ENCODE measurements at places on chromosomes 12 and 14.

DNA sequence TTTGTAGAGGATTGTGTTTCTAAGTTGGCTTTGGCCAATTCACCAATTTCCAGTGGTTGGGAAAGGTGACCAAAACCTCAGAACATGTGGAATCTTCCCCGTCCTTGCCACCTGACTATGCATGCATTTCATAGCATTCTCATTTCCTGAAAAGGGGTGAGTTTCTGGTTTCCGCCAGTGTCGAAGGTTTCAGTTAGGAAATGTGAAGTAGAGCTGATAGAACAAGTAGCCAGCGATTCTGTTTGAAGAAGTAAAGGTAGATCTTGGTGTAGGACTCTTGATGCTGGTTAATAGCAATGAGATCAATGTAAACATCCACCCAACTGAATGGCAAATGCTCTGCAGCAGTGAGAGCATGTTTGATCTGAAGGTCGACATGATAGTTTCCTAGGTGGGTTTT is 15.9 kb downstream of the SMOC1 start:
- DNase-seq, result no peak

DNA sequence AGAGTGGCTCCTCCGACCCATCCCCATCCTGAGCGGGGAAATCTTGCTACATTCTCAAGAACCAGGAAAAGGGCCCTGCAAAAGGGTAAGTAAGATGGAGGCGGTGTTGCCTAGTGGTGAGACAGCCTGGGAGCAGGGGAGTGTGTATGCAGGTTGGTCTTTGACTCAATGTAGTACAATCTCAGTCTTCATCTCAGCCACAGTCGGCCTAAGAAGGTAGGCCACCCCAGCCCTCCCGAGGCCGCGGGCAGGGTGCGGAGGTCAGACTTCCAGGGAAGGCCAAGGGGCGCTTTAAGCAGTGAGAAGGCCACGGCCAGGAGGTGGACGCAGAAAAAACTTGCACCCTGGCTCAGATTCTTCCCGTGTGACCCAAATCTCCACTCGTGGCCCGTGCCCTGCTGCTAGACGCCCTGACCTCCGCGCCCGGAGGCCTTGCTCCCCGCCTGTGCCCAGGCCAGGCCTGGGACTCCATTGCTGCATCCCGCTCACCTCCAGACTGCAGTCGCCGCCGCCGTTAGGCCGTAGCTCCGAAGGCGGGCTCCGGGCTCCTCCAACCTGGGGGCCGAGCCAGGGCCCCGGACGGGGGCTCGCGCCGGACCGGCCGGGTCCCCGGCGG is 435 bp downstream of the FOXM1 start:
- DNase-seq, result peak; percentile 49

- no peak for DNase-seq
These were observed 821.0 kb downstream of the TMEM121 start for GRCh38 chr14:106347291-106347778.

- DNase-seq, result no peak
These were observed 226.1 kb downstream of the CHST11 start for GRCh38 chr12:104682790-104683279.

- no peak for DNase-seq
These were observed 17.2 kb downstream of the FBRSL1 start for GRCh38 chr12:132507161-132507538.

DNA sequence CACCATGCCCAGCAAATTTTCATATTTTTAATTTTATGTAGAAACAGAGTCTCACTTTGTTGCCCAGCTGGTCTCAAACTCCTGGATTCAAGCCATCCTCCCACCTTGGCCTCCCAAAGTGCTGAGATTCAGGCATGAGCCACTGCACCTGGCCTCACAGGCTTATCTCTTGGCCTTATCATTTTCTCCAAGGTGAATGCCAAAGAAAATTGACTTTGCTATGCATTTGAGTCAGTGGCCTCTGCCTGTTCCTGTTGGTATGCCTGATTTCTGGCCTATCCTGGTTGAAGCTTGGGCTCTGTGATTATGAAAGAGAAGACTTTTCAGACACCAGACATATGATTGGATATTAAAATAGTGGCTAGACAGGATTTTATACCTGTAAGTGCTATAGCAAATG is 34.2 kb downstream of the MANSC1 start:
- DNase-seq, result no peak

DNA sequence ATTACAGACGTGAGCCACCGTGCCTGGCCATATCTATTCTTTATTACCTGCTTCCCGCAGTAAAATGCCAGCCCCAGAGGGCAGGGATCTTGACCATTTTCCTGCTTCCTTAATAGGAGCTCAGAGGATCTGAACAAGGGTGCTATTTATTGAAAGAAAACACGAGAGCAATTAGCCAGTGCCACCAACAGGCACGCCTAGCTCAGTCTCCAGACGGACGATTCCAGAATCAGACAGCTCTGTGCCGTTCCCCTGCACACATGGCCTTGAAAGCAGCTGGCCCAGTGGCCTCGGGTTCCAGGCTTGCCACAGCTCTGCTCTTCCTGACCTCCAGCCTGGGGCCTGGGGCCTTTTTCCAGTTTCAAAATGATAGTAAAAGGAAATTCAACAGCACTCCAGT is 135.2 kb upstream of the RFLNA start:
- no peak for DNase-seq

- DNase-seq, result no peak
These were observed 206.9 kb downstream of the TMEM132D start for GRCh38 chr12:129696926-129697325.

DNA sequence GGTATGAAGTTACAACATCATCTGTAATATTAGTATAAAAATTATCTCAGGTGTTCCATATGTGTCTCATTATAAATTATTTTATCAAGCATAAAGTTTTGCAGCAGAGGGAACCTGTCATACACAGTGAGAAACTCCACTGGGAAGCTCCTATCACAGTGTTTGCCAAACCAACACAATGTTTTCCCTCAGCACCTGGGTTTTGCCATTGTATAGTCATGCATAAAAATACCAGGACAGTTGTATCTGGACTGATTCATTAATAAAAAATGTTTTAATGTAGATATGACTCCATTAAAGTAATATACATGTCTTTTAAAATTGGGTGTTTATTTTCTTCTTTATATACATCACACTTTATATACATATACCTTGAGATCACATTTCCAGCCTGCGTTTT is 56.6 kb downstream of the METTL25 start:
- DNase-seq, result no peak

- DNase-seq, result no peak
These were observed 52.2 kb upstream of the PLBD1 start for GRCh38 chr12:14619741-14620501.

- no peak for DNase-seq
These were observed 7.4 kb downstream of the WNT1 start for GRCh38 chr12:48985475-48985897.

- DNase-seq, result no peak
These were observed 17.3 kb upstream of the TIGAR start for GRCh38 chr12:4303750-4304149.

DNA sequence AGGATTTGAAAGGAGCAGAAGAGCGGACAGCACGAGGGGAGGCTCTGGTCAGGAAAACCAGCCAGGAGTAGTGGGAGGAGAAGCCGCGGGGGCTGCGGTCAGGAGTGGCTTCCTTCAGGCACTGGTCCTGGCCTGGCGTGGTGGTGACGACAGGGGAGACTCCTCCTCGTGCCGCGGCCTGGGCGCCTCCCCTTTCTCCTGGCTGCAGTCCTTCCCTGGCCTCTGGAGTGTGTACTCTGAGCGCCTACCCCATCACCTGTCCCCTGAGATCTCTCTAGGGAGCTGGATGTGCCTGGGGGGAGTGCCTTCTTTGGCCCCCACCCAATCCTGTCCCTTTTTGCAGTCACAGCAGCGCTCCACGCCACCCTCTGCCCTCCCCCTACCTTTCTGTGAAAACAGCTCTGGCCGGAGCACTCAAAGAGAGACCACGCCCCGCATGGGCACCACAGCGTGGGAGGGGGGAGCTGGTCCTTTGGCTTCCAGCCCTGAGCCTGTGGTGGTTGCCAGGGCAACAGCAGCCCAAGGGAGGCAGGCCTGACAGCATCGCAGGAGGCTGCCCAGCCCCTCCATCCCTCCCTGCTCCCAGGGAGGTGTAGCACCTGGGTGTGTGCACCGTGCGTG is 125.9 kb downstream of the CALM1 start:
- peak; percentile 96 for DNase-seq

GRCh38 chr12:70796989-70797388 is 123.5 kb downstream of the PTPRR start:
- no peak for DNase-seq

- peak; percentile 18 for DNase-seq
These were observed 12.3 kb upstream of the PARP11 start for GRCh38 chr12:3885277-3886094.

- no peak for DNase-seq
These were observed 89.3 kb downstream of the OSBPL8 start for GRCh38 chr12:76470028-76470939.

- peak; percentile 20 for DNase-seq
These were observed 33.8 kb downstream of the FBRSL1 start for GRCh38 chr12:132523576-132524331.

- peak; percentile 79 for DNase-seq
These were observed 2.1 kb downstream of the PLXNC1 start for GRCh38 chr12:94150240-94151121.

GRCh38 chr12:59113831-59114615 is 193.7 kb upstream of the LRIG3 start:
- peak; percentile 66 for DNase-seq

GRCh38 chr12:53217051-53217930 is 10.2 kb upstream of the ITGB7 start:
- DNase-seq, result no peak

DNA sequence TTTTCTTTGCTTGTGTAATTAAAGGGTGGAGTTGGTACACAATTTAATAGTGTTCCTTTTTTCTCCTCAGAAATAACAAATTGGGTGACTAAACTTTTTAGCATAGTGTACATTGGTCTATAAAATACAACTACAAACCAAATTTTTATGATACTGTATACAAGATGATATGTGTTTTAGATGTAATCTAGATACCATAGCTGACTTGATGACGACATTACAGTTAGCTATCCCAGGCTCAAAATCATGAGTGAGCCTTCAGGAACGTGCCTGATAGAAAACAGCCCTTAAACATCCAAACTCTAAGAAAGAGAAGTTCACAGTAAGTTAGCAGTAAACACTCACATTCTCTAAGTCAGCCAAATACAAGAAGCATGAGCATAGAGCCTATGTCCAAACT is 99.0 kb upstream of the SSTR1 start:
- DNase-seq, result no peak

DNA sequence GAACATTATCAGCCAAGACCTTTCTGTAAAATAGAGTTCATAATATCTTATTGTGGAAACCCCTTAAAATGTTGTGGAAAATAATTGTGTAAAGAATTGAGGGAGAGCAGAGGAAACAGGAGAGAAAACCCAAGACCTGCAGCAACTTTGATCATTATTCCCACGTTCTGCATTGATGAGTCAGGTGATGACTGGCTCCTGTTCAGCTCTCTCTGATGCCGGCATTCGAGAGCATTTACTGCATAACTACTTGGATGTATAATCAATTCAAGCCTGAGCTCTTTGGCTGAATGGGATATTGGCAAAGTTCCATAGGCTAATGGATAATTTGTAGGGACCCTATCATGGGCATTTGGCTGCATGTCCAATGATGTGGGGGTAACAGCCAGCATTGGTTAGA is 176.3 kb upstream of the ARID2 start:
- DNase-seq, result peak; percentile 97

- no peak for DNase-seq
These were observed 59.5 kb upstream of the BBS10 start for GRCh38 chr12:76407710-76408109.

DNA sequence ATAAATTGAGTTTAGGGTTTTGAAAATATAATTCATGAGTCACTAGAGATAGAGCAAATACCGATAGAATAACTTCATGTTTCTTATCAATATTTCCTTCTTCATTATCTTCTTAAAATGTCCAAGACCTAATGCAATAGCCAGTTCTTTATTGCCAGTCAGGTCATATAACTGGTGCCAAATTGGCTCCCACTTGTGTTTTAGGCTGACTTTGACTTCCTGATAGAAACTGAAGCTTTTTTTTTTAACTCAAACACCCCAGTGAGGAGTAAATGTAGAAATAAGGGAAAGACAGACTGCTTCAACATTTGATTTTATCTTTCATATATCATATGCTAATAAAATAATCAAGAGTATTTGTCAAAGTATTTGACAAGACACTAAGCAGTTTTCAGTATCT is 80.7 kb downstream of the ARMH4 start:
- DNase-seq, result no peak

- no peak for DNase-seq
These were observed 157.0 kb downstream of the FLRT2 start for GRCh38 chr14:85686908-85687307.

- no peak for DNase-seq
These were observed 63.5 kb downstream of the SLC38A1 start for GRCh38 chr12:46205294-46205693.

DNA sequence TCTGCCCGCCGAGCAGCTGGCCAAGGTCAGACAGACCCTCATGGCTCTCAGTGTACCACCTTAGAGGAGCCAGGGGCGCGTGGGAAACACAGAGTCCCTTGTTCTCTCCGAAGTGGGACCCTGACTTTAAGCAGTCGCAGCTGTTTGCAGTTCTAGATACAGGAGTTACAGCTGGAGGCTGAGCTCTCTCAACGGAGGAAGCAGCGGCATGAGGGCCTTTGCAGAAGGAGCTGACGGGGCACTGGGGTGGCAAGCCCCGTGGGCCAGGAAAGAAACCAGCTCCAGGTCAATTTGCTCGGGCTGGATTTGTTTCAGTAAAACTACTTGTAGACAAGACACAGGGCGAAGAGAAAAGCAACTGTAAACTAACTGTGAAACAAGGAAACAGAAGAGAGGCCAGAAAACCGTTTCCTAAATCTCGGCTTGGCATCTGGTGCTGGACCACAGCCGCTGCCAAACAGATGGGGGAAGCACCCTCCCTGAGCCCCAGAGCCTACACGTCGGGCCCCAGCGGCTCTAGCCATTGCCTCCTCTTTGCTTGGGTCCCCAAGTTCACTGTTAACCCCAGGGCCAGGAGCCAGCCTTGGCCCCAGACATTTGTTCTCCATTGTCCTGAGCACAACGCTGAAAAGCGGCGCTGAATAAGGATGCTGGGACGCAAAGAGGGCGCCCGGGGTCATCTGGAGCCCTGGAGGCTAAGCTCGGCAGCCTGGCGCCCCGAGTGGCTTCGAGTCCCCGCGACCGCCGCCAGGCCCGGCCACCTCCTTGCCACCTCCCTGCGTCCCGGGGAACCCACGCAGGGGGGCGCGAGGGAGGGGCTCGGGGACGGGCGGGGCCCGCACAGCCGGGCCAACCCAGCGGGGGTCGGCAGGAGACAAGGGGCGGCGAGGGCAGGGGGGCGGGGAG is 914 bp upstream of the PACS2 start:
- DNase-seq, result peak; percentile 17

GRCh38 chr12:109773384-109774011 is 59.7 kb downstream of the TRPV4 start:
- no peak for DNase-seq

- DNase-seq, result no peak
These were observed 191.5 kb downstream of the PAX9 start for GRCh38 chr14:36852981-36853691.

DNA sequence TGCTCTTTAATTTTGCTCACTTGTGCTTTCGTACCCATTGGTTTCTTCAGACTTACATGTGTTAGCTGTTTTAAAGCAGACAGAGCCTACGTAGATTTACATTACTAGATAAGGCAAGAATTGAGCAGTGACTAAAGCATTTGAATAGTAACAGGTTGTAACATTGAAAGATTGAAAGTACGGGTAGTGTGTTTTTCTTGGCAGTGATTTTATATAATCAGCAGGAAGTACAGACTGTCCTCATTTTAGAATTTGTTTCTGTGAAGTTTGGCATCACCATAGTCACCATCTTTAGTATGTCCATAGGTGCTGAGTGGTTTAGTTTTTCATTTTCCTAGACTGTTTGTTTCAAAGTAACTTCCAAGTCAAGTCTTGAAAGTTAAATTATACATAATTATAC is 14.0 kb downstream of the RTRAF start:
- DNase-seq, result no peak

Measured in NCI-H1092 treated with DMSO at 0.1 percent for 48 hours (cell line).